ENCODE measurements at places on chromosomes 12 and 14.

DNA sequence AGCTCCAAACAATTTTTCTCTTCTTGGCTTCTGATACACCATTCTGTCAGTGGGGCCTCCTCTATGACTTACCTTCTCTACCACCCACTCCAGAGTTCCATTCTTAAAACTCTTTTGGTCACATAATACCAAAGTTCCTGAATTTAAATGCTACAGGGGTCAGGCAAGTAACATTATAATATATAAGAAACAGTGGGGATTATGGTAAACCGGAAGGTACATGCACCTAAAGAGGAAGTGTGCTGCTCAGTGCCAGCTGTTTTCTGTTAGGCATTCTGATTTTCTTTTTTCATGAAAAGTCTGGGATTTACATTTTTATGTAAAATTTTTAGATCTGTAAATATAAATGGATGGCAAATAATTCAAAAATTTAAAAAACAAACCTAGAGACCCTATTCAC lies 39.9 kb downstream of the SOS2 start:
- DNase-seq: no peak

DNA sequence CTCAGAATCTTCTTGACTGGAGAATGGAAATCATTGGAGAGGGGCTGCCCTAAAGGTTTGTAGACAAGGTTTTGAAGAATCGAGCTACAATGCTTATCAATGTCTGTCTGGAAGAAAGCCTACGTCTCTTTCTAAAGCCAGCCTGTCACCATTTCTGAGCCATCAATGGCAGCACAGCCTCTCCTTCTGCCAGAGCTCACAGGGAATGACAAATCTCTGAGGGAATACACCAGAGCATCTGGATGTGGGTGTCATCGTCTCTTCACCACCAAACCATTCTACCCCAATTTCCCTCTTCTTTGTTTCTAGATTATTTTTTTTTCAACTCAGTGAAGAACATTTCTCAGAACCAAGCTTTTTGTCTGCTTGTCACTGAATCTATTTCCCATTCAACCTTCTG lies 349.7 kb downstream of the EMP1 start:
- no peak for DNase-seq

DNA sequence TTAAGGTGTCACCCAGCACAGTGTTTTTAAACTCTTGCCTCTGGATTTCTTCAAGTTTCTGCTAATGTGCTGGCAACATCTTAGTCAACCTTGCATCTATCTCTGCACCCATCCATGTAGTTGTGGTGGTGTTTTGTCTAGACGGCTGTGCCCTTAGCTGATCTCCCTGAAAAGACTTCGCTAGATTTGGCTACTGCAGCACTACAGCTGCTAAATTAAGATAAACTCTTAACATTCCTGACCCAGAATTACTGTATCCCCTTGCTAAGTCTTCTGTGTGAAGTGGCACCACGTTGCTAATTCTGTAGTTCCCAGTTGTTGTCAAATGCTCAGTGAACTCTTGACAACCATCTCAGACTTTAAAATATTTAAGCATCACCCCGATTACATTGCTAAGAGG lies 66.8 kb downstream of the SRGAP1 start:
- no peak for DNase-seq

- DNase-seq: no peak
These were observed 52.5 kb downstream of the HSP90AA1 start for GRCh38 chr14:102034301-102034700.

- no peak for DNase-seq
These were observed 58.6 kb downstream of the TSPAN9 start for GRCh38 chr12:3135522-3136461.

GRCh38 chr12:128381541-128381940 lies 114.6 kb downstream of the TMEM132C start:
- DNase-seq: peak; percentile 45
